ENCODE measurements at places on chromosomes 1 and 21. TPM values are rescaled to one million over a fixed set of nuclear protein-coding genes. Genes with fewer than 3 reads are reported as not detected.

GRCh38 chr1:7516341-7516740 is 254.8 kb upstream of the VAMP3 start:
- no peak for DNase-seq

GRCh38 chr21:41669533-41669830 is 97.4 kb downstream of the RIPK4 start:
- DNase-seq = no peak

GRCh38 chr21:42162831-42163510 is 56.0 kb upstream of the ABCG1 start:
- DNase-seq = no peak

The ATP1A4 gene
- polyA plus RNA-seq = 0.27 TPM

The IVL gene
- not detected for polyA plus RNA-seq

The SLAMF8 gene
- polyA plus RNA-seq = 4.5 TPM

The TMOD4 gene
- polyA plus RNA-seq = 0.64 TPM
